ENCODE measurements at places on chromosomes 13 and 19.

DNA sequence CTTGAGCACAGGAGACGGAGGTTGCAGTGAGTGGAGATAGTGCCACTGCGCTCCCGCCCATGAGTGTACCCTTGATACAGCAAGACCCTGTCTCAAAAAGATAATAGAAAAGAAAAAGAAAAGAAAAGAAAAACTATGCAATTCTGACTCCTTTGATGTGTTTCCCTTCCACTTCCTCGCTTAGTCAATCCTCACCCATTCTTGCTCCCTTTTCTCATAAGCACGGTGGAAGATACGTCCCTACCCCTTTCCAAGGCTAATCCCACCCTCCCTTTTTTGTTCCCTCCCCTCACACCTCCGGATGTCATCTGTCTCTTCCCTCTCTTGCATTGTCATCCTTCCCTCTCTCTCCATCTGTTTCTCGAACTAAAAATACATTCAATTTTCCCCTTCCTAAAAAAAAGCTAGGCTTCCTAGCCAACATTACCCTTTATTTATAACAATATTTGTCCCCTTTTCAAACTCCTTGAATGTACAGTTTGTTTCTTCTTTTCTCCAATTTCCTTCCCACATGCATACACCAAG is 40.5 kb upstream of the ITM2B start:
- DNase-seq = no peak

GRCh38 chr13:23621316-23621645 is 51.1 kb downstream of the TNFRSF19 start:
- DNase-seq = no peak

GRCh38 chr13:23794267-23795161 is 94.7 kb downstream of the MIPEP start:
- DNase-seq = no peak

DNA sequence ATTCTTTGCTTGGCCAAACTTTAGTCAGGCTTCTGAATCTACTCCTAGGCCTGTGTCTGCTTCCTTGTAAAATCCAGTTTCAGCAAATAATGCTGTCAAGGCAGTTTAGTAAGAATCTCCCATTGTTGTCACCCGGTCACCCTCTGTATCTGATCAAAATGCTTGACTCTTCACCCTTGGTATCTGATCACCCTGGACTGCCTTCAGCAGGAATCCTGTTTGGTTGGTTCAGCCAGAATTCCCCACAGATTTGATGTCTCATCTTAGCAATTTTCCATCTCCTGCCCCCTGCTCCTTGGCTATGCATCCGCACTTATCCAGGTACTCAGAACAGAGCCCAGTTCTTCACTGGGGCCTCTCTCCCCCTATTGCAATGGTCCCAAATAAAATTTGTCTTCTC is 172.4 kb upstream of the UBL3 start:
- DNase-seq = no peak

DNA sequence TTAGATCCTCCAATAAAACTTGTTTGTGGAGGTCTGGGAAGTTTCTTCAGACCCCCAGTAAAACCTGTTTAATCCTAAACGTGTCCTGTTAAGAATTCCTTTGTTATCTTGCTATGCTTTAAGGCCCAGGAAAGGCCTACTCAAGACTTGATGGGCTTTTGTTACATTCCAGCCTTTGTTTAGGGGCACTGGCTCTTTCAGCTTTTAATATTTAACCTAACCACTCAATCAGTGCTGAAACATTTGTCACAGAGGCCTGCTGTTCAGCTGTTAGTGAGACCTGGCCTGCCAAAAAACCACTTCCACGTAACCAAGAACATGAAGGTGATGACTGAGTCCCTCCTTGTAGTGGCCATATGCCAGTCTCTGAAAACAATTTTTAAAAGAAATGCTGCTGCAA is 41.7 kb downstream of the PCDH17 start:
- DNase-seq = no peak

DNA sequence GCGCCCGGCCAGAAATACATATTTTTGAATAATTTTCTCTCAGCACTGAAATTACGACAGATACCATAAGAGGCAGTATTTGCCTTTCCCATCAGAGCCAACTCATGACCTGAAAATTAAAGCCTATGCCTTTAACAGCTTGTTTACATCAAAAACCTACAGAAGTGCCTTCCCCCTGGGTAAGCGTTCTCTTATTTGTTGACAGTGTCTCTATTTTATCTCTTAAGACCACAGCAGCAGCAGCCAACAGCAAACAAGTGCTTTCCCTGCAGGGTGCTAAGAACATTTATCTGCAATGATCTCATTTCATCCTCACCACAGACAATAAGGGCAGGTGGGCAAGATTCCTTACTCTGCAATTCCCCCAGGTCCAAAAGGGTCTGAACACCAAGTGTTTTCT is 6.0 kb downstream of the AKAP8L start:
- no peak for DNase-seq

DNA sequence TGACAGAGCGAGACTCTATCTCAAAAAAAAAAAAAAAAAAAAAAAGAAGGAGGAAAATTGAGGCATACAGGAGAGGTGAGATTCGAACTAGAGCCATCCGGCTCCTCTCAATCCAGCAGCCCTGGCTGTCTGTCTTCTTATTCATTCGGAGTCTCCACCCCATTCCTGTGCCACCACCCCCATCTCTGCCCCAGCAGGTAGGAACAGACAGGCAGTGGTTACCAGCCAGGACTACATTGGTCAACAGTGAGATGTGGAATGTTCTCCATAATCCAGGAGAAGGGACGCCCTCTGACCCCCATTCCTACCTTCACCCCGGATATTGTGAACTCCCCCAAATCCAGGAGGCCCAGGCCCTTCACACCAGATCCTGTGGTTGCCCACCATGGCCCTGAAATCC is 6.6 kb upstream of the S1PR2 start:
- DNase-seq = no peak

Data from stimulated activated naive CD4-positive, alpha-beta T cell (primary cell).